Retina (tissue), 1 donor: ENCODE measurements at places on chromosomes 11 and 22.

GRCh38 chr11:561148-562003 is 606 bp downstream of the RASSF7 start:
- DNase-seq, result no peak

GRCh38 chr22:39311592-39312400 is 7.6 kb downstream of the RPL3 start:
- no peak for DNase-seq

DNA sequence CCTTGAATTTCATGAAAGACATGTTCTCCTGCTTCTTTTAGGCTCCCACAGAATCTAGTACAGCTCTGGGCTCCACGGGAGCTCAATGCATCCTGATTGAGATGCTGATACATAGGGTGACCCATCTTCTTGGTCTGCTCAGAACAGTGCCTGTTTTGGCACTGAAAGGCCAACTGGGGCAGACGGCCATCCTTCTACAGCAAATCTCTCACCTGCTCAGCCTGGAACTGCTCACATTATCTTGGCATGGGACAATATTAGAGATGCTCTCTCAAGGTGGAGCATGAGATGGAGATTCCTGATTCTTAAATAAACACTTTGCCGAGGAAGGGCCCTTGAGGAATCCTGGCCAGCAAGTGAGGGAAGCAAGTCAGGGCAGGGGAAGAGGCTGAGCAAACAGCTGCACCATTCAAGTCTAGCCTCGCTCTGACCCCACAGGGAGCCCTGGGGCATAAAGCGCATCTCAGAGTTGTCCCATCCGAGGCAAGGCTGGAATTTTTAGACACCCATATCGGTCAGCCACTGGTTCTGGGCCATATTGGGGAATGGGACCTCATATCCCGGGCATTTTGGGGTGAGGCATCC is 58.4 kb upstream of the CSNK2A3 start:
- no peak for DNase-seq

DNA sequence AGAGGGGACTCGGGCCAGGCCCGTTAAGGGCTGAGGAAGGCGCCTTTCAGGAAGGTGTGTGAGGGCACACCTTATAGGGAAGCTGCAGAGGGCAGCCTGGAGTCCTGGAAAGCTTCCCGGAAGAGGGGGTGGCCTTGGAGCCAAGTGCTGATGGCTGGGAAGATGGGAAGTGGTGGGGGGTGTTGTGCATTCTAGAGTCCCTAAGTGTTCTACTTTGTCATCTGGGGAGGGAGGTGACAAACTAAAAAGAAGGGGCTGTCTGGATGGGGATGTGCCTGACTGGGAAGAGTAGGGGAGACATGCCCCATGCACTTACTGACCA is 6.8 kb downstream of the ZDHHC8 start:
- no peak for DNase-seq

DNA sequence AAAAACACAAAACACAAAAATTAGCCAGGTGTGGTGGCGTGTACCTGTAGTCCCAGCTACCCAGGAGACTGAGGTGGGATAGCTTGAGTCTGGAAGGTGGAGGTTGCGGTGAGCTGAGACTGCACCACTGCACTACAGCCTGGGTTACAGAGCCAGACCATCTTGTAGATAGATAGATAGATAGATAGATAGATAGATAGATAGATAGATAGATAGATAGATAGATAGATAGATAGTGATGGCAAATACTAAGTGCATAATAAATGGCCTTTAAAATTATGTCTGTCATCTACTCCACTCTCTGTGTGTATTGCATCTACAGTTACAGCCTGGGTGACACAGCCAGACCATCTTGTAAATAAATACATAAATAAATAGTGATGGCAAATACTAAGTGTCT is 56.0 kb upstream of the CHRM4 start:
- DNase-seq, result no peak

- DNase-seq, result no peak
These were observed 8.6 kb downstream of the LARGE2 start for GRCh38 chr11:45930951-45931570.

DNA sequence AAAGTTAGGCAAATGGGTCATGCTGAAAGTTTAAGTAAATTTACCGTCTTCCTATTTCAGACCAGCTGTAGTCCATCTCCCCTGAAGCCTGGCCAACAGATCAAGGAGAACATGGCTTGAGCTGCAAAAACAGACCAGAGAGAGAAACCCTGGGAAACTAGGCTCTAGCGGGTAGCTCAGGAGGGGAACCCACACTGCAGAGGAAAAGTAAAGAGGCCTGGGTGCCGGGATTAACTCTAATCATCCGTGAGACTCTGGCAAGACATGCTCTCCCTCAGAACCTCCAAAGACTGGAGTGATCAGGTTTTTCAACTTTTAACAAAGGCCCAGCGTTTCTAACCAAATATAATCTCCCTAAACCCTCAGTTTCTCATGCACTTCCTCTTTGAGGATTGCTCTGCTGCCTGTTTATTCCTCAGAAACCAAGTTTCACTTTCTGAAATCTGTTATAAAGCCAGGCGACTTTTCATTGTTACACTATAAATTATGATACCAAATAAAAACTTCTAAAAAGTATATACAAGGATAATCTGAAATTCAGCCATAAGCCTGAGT is 67.5 kb downstream of the GAB2 start:
- DNase-seq, result no peak

DNA sequence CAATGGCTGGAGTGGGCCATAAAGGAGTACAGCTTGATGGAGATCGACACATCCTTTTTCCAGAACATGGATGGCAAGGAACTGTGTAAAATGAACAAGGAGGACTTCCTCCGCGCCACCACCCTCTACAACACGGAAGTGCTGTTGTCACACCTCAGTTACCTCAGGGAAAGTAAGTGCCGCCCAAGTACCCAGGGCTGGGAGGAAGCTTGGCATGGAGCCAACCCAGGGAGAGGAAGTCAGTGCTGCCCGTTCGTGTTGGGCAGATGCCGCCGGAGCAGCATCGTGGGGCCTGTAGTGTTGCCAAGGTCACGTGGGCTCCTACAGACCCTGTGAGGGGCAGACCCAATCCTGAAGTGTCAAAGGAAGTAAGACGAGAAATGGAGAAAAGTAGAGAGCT is 78.9 kb downstream of the FLI1 start:
- DNase-seq, result no peak

DNA sequence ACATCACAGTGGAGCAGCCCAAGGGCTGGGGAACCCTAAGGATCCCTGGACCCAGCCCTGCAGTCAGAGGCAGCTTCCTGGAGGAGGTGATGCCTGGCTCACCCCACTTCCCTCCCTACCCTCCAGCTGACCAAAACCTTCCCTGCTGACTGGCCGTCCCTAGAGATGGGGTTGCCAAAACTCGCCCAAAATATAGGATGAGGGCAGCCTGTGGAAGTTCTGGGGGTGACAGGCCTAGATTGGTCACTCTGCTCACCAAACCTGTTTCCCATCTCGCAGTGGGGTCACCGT is 35.0 kb upstream of the PPARA start:
- DNase-seq, result no peak

DNA sequence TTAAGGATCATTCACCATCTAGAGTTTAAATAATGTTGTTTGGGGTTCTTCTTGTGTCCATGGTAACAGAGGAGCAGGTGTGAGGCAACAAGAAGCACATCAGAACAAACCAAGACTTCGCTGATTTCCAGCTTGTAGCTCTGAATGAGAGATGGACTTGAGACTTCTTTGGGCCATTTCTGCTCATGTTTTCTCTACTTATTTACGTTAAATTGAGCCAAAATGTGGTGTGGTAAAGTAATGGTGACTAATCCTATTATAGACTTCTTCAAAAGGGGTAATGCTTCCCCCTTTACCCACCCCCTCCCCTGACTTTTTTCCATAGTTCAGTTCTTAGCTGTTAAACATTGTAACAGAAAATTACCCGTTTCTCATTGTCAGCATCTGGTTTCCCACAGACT is 65.2 kb downstream of the CSTPP1 start:
- DNase-seq, result no peak

- no peak for DNase-seq
These were observed 455.3 kb downstream of the SOX6 start for GRCh38 chr11:15901054-15901453.

- DNase-seq, result no peak
These were observed 42.7 kb downstream of the LGR4 start for GRCh38 chr11:27429761-27430393.

DNA sequence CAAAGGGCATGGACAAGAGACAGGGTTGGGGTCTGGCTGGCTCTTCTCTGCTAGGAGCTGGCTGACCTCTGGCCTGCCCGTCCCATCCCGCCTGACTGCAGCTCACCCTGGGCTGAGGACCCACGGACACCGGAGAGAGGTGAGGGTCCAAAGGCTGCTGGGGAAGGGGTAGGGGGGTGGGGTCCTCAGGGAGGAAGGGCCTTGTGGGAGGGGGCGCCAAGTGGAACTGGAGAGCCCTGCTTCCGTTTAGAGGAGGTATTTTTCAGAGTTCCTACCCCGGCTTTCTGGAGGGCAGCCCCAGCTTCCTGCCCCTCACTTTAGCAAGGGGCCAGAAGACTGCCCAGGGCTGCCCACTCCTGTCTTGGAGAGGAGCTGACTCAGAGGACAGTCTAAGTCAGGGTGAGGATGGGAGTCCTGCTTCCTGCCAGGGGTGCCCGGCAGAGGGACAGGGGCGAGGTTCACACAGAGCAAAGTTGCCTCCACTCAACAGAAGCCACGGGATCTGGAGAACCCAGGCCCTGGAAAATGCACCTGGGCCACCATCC is 7.1 kb downstream of the LARGE2 start:
- no peak for DNase-seq

GRCh38 chr11:67320691-67321090 is 17.4 kb downstream of the SSH3 start:
- DNase-seq, result no peak

DNA sequence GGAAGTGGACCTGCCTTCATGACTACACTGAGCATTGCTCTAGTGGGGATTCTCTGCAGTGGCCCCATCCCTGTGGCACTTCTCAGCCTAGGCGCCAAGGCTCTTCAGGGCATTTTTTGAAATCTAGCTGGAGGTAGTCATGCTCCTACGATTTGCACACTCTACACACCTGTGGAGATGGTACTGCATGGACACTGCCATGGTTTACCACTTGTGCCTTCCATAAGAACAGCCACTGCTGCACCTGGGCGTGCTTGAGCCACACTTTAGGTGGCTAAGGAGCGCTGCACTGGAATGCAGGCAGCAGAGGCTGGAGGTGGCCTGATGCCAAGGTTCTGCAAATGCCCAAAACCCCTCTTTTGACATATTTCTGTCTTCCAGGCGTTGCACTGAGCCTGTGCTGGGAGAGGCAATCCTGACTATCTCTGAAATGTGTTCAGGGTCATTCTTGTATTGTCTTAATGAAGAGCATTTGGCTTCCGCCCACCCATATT is 24.3 kb downstream of the IZUMO1R start:
- no peak for DNase-seq

DNA sequence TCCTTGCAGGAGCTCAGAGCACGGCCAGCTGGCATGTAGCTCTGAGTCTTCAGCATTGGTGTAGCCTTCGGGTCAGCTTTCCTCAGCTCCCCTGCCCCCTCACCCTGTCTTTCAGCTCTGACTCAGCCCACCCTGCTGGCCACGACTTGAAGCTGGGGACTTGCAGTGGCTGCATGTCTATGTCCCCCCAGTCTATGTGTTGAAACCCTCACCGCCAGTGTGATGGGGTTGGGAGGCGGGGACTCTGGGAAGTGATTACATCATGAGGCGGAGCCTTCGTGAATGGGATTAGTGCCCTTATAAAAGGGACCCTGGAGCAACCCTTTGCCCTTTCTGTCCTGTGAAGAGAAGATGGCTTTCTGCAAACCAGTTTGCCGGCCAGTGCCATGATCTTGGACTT is 111.1 kb downstream of the CTTN start:
- DNase-seq, result peak; percentile 63

DNA sequence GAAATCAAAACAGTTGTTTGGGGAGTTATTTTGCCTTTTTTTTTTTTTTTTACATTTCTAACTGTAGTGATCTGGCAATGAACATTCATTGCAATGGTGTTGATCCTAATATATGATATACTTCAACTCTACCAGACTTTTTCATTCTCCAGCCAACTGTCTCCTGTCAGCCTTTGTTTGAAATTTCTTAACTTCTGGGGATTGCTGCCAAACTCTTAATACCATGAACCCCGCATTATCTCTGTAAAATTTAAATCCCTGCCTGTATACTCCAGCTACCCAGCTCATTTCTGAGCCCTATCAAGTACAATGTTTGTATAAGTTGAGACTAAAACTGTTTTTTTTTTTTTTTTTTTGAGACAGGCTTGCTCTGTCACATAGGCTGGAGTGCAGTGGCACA is 280.7 kb downstream of the TTC28 start:
- no peak for DNase-seq

- DNase-seq, result no peak
These were observed 43.8 kb upstream of the LYVE1 start for GRCh38 chr11:10611979-10612862.

GRCh38 chr11:73274722-73275380 is 2.7 kb downstream of the P2RY6 start:
- DNase-seq, result no peak

DNA sequence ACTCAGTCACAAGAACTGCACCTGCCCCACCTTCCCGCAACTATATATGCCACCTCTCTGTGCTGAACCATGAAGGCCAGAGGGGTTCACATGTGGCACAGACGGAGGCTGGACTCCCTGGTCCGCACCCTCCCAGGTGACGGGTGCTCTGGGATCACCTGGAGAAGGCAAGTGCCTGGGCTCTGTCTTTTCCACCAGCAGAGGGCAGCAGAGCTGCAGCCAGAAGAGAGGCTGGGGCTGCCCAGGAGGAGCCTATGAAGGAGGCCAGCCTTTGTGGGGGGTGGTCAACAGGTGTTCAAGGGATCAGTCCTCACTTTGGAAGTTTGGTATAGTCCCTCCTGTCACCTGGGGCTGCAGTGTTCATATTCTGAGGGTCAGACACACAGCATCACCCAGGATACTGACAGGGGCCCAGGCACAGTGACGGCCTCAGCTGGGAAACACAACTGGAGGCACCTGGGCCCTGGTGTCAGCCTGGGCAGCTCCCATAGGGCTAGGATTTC is 39.2 kb upstream of the IGLL5 start:
- peak; percentile 73 for DNase-seq

- no peak for DNase-seq
These were observed 434.7 kb downstream of the TBC1D22A start for GRCh38 chr22:47196881-47197772.

GRCh38 chr11:17629113-17629512 is 82.1 kb downstream of the OTOG start:
- DNase-seq, result no peak

GRCh38 chr11:32297611-32298011 is 137.7 kb downstream of the WT1 start:
- peak; percentile 58 for DNase-seq

DNA sequence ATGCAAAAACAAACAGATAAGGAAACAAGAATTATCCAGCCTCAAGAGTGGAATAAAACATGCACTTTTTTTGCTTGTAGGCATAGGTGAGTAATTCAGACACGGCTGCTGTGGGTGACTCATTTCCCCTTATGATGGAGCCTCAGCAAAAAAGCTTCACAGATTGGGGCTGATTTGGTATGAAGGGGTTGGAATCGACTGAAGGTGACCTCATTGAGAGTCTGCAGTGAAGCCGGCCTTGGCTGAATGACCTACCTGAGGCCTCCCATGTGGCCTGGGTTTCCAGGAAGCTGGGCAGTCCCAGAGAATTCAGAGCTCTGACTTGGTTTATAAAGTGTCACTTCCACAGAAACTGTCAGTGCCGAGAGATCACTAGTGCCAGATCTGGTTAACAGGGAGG is 34.2 kb upstream of the VPREB1 start:
- no peak for DNase-seq
